ENCODE measurements at places on chromosomes 12 and 14. TPM values are rescaled to one million over a fixed set of nuclear protein-coding genes. Genes with fewer than 3 reads are reported as not detected.

GRCh38 chr12:79439175-79439825 lies 251.5 kb downstream of the PAWR start:
- no peak for DNase-seq

CHGA gene
- not detected for total RNA-seq

RAD9B gene
- total RNA-seq = 2.1 TPM

DNA sequence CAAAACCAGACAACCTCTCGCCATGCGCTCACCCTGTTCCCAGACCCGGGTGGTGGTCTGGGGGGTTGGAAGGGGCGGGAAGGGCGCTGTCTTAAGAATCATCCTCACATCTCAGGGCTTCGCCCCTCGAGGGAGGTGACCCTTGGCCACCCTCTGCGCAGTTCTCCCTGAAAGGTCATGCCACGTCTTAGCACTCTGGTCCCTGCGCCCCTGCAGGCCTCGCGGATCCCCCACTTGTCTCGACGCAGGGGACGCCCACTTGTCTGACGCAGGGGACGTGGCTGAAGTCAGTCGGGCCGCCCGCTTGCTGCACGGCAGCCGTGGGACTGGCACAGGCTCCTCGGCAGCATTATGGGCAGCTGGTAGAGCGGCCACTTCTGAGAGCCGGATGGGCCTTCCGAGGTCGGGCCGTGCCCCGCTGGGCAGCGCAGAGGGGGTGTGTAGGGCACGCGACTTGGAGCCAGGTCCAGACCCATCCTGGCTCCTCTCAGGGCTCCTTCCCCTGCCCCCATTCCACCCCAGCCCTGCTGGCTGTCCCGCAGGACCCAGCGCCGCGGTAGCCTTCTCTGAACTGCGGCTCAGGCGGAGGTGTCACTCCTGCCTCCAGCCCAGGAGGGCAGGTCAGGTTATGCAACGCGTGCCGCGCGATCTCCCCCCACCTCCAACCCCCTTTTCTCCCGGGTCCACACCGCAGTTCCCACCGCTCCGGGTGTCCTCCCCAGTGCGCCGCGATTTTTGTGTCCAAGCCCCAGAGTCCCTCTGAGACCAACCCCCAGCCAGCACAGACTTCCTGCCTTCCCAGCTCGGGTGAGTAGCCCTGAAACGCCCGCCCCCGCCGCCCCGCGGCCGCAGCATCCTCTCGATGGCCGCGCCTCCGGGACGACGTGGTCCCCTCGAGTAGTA lies 40.9 kb upstream of the CAPRIN2 start:
- peak; percentile 55 for DNase-seq

GRCh38 chr12:26732005-26732908 lies 100.7 kb downstream of the ITPR2 start:
- no peak for DNase-seq

DNA sequence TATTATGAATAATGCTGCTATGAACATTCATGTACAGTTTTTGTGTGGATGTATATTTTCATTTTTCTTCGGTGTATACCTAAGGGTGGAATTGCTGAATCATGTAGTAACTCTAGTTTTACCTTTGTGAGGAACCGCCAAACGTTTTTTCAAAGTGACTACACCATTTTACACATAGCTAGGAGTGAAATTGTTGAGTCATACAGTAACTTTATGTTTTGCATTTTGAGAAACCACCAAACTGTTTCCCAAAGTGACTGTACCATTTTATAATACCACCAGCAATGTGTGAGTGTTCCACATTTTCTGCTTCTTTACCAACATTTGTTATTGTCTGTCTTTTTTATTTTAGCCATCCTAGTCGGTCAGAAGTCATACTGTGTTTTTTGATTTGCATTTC lies 3.1 kb upstream of the TPH2 start:
- peak; percentile 9 for DNase-seq

DNA sequence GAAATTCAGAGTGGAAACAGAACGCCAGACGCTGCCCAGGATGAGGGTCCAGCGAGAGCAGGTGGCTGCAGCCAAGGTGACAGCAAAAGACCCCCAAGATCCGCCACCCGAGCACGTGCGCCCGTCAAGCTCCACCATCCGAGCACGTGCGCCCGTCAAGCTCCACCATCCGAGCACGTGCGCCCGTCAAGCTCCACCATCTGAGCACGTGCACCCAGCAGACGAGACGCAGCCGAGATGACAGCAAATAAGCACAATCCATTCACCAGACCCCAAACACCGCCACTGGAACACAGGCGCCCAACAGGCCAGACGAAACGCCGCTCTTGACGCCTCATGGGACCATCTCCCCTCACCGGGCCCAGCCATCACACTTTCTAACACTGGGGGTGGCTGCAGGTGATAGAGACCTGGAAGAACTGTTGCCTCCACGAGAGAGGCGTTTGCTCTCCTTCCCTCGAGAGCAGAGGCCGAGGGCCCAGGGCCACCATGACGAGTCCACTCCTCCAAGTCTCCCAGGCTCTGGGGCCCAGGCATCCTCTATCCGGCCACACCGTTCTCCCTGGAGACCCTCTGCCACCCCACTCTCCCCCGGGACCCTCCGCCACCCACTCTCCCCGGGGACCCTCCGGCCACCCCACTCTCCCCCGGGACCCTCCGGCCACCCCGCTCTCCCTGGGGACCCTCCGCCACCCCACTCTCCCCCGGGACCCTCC lies 62.1 kb upstream of the GALNT9 start:
- DNase-seq = no peak

DNA sequence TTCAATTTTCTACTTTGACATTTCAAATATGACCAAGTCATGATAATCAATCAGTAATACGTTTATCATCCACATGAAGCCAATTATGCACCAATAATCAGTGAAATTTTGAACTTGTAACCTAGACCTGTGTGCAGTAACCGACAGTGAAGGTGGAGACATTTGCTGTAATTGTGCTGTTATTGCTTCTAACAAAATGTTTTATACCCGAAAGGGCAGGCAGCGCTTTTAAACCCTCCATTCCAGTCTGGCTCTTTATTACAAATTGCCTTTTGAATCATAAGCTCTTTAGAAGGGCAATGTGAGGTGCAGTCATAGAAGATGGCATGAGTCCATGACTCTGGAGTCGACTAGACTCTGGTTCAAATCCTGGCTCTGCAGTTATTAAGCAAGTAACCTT lies 135.7 kb downstream of the GXYLT1 start:
- no peak for DNase-seq

EPYC gene
- not detected for total RNA-seq

GRCh38 chr12:78085542-78086182 lies 255.0 kb downstream of the NAV3 start:
- no peak for DNase-seq

RDH12 gene
- total RNA-seq = 0.17 TPM

DTX1 gene
- total RNA-seq = 2.8 TPM

STYX gene
- 12.7 TPM for total RNA-seq

- DNase-seq = no peak
Observed at GRCh38 chr12:124743479-124744272, 120.0 kb downstream of the SCARB1 start.

DNA sequence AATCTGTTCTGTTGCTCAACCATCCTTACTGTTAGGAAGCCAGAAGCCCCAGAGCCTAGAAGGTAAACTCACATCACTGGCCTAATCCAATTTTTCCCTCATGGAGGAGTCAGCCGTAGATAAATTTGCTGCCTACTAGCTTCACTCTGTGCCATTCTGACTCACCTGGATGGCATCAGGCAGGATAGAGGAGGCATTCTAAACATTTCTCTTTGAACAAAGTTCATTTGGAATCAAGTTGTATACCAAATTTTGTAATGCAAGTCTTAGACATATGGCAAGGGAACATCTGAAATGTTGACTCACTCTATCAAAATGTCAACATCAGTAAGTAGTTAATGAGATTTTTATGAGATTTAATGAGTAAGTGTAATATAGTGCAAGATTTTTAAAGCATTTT lies 13.6 kb upstream of the TBC1D30 start:
- DNase-seq = no peak

TTC9 gene
- 1.1 TPM for total RNA-seq

DNA sequence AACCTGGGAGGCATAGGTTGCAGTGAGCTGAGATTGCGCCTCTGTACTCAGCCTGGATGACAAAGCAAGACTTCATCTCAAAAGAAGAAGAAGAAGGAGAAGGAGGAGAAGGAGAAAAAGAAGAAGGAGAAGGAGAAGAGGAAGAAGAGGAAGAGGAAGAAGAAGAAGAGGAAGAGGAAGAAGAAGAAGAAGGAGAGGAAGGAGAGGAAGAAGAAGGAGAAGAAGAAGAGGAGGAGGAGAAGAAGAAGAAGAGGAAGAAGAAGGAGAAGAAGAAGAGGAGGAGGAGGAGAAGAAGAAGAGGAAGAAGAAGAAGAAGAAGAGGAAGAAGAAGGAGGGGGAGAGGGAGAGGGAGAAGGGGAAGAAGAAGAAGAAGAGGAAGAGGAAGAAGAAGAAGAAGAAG lies 12.9 kb upstream of the KRT8 start:
- no peak for DNase-seq

GRCh38 chr14:37406095-37406494 lies 189.0 kb downstream of the FOXA1 start:
- no peak for DNase-seq

DNA sequence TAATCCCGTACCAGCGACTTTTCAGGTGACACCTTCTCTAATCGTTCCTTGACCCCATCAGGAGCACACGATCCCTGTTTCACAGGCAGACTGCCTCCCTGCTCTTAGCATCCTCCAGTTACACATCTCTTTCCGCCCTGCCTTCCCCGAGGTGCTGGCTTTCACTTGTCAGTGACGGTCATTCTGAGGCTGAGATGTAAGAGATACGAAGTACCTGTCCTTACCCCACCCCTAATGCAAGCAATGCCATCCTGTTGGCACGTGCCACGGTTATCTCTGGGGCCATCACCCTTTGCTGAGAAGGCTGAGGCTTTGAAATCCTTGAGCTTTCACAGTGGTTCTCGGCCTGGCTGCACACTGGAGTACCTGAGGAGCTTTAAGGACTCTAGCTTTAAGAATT lies 24.4 kb downstream of the B4GALNT3 start:
- DNase-seq = no peak

NOC4L gene
- total RNA-seq = 15.2 TPM

DNA sequence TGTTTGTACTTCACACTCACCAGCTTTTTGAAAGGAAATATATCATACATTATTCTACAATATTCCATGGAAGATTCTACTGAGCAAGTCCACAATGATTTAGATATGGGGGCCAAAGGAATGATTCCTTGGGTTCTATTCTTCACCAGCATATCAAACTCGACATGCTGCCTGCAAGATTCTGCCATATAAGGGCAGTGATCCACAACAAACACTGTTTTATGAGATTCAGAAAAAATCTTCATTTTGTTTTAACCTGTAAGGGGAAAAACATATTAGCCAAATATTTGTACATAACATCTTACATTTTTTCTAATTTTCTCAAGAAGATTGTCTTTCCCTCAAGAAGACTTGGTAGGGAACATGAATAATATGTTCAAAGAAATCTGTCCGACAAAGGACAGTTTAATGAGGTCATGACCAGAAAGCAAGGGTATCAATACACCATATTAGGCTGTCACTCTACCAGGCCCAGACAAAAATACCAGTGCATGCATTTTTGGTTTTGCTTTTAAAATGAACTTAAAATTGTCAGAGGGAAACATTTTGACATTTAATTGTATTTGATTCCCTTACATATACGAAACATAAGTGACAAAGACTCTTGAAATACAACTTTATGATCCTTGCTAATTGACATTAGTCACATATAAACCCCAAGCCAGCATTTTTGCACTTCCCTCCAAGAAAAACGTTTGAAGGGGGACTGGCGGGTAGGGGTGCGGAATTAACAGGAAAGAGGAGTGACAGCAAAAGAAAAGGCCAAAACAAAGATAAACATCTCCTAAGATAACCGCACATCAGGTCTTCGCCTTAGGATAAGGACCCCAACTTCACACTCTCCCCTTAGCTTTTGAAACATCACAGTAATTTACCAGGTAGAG lies 980 bp downstream of the INTS13 start:
- DNase-seq = no peak

DNA sequence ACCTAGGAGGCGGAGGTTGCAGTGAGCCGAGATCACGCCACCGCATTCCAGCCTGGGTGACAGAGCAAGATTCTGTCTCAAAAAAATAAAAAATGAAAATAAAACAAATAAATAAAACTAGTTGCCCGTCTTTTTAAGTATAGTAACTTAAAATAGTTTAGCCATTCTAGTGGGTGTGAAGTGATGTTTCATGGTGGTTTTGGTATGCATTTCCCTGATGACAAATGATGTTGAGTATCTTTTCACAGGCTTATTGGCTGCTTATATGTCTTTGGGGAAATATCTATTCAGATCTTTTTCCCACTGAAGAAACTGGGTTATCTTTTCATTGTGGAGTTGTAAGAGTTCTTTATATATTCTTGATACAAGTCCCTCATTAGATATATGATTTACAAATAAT lies 102.4 kb upstream of the METAP2 start:
- no peak for DNase-seq

SLC25A47 gene
- 0.24 TPM for total RNA-seq

GRCh38 chr14:72549854-72550253 lies 344.0 kb downstream of the DPF3 start:
- DNase-seq = no peak

CNTN1 gene
- total RNA-seq = 4.1 TPM

DNA sequence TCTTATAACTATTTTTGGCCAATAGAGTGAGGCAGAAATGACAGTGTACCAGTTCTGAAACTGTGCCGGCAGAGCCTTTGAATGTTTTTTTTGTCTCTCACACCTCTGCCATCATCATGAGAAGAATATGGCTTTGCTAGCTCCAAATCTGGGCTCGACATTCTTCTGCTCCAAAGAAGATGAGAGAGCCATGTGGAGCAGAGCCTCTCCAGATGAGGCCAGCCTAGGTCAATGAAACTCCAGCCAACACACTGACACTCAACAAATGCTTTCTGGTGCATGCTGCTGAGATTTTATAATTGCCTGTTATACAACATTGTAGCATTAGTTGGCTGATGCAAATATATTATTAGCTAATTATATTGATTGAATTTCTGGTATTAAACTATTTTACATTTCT lies 154.7 kb downstream of the SLC38A4 start:
- DNase-seq = no peak

- no peak for DNase-seq
Observed at GRCh38 chr12:131290255-131290959, 336.7 kb downstream of the ADGRD1 start.

GTF2A1 gene
- total RNA-seq = 16.0 TPM
